Activated T-cell treated with anti-CD3 and anti-CD28 coated beads for 4 hours (primary cell): ENCODE measurements at places on chromosomes 4 and X.

DNA sequence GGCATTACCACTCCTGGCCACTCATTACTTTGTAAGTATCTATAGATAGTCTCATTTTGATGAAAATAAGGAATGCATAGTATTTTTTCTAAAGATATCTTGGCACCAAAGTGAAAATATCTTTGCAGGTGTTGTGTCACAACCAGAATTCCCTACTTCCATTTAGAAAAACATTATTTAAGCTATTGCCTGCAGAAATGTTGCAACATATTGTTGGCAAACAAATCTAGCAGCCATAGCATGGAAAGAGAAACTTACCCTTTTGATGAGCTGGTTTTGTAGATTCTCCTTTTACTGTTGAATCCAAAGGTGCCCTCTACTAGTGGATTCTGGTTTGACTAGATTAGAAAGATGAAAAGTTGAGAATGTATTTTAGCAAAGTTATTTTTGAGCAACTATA, 138.8 kb downstream of the AREG start:
- DNase-seq: no peak

DNA sequence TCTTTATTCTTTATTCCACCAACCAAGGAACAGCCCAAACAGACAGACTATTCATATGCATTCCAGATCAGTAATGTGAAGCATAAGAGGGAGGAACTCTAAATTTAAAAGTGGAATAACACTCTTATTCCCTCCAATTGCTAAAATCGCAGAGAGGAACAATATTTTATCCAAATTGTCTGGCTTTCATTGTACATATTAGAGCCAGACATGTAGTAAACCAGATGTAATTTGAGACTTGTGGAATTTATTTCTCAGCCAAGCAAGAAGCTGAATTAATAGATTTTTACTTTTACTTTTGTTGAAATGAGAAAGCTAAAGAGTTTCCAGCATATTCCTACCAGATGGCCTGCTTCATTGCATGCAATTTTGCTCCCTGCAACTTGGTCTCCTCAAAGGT, 674.6 kb upstream of the SLIT2 start:
- no peak for DNase-seq

GRCh38 chr4:184851200-184851541, 25.4 kb upstream of the ACSL1 start:
- DNase-seq: no peak

DNA sequence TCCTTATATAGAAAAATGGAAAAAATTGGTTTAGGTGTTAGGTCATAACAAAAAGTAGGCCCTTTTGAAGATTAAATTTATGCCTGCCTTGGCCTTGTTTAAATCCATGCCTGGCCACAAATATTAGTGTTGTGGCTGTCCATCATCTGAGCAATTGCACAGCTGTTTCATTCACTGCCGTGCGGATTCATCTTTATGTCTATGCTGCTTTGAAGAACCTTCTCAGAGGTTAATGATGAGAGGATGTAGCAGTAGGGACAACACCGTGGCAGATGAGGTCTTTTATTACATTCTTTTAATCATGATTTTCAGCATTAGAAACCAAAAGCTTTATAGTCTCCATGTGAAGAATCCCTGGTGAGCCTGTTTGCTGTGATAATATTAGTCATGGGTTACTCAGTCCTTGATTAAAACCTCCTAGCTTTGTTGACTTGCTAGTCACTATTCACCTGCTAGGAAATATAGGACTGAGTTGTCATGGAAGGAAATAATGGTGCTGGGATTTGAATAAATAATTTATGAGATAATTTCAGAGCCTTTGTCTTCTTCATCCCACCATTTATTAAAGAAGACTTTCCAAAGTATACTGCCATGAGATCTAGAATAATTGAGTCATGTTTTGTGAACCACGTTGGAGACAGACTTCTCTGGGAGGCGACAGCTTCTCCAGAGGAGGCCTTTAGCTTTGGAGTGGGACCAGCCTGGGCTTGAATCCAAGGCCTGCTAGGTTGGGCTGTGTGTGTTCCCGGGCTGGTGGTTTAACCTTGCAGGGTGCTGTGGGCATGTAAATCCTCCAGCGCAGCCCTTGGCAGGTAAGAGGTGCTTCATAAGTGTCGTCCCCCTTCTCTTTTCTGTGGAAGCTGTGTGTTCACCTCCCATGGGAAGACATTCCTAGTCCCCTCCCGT, 53.5 kb downstream of the PTTG2 start:
- no peak for DNase-seq

DNA sequence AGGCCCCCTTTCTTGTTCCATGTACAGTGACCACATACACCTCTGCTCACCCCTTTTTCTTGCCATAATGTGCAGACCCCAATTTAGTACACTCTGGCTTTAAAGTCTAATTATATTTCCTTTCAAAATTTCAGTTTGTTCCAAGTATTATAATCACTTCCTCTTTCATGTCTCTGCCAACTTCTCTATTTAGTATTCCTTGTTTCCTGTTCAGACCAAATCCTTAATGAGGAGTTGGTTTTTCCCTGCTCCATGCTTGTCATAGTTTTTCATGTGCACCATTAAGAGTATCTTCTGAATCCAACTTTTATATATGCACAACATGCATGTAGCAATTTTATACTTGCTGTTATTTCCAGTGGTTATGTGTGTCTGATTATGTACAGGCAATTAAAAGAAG, 32.3 kb downstream of the USP53 start:
- no peak for DNase-seq

GRCh38 chr4:37732526-37733186, 46.5 kb upstream of the RELL1 start:
- no peak for DNase-seq

DNA sequence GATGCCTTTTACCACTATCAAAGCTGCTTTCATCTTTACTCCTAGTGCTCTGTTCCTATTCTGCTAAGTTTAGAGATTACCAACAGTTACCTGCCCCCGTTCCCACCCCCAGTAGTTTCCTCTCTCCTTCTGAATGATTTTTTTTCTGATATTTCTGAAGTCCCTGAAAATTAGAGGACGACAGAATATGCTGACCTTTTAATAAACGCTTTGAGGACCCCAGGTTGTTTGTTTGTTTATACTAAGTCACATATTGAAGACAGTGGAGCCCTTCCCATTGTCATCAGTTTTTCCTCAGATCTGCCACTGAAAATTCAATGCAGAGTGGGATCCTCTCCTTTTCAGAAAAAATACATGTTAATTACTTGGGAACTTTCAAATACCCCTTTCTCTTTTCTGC, 1039.3 kb upstream of the AGA start:
- DNase-seq: no peak

GRCh38 chrX:68690936-68691501, 43.6 kb downstream of the STARD8 start:
- DNase-seq: no peak

GRCh38 chr4:168908093-168908492, 102.0 kb downstream of the CBR4 start:
- DNase-seq: no peak

DNA sequence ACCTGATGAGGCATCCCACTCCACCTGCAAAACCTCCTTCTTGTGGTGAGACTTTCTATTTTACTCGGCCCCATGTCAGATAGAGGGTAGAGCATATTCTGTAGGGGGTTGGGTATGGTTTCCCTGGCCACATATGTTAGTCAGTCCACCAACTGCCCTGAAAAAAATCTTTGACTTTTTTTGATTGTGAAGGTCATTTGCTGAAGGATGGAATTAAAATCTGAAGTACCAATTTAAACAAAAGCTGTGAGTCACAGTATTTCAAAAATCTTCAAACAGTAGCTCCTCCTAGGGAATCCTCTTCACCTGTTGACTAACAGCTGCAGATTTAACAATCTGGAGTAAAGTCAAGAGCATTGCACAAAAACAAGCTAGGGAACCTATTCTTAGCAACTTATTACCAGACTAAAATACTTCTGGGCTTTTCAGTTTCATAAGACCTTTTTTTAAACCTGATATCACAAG, 8.0 kb upstream of the CCDC110 start:
- no peak for DNase-seq

DNA sequence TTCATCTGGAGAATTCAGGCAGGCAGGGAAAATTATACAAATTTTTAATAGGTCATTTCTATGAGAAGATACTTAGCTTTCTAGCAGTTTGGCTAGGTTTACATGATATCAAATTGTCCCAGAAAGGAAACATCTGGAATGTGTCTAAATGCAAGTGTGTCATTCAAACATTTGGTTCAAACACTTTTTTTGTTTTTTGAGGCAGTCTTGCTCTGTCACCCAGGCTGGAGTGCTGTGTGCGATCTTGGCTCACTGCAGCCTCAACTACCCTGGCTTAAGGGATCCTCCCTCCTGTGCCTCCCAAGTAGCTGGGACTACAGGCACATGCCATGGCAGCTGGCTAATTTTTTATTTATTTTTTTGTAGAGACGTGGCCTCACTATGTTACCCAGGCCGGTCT, 31.6 kb downstream of the SPARCL1 start:
- no peak for DNase-seq

GRCh38 chrX:31353095-31353494, 281.3 kb upstream of the FTHL17 start:
- DNase-seq: no peak

DNA sequence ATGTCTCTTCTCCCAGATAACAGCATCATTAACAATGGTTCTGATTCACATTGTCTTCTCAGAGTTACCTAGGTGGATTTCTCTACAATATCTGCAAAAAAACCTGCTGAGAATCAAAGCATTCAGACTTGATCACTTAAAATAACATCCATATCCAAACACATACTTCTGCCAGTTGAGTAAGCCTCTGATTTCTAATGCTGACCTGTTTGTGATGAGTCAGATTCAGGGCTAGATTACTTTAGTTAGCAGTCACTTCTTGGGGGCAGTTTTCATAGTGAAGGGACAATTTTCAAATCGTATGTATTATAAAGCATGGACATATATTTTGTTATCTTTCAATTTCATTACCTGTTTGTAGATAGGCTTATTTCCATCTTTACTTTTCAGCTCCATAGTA, 35.5 kb downstream of the CCNI start:
- DNase-seq: no peak

DNA sequence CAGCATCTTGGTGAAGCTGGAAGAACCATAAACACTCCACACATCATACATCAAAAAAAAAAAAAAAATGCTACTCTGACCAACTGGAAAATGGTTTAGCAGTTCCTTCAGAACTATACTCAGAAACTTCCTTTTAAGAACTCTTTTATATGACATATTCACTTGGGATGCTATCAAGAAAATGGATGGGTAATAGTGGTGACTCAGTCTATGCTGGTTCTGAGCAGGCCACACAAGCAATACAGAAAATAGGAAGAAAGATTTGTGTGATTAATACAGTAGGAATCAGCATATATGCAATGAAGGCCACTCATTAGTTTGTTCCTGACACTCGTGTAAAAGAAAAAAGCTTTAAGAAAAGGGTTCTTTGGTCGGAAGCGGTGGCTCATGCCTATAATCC, 123.5 kb upstream of the FAT4 start:
- no peak for DNase-seq

GRCh38 chrX:125205133-125205917, 114.3 kb upstream of the TEX13C start:
- no peak for DNase-seq

GRCh38 chrX:140504371-140505324, at the start of gene SOX3:
Gene SOX3 (minus strand): TSS chrX:140505069. CDS start chrX:140505060, 9 bp downstream.
- no peak for DNase-seq

- no peak for DNase-seq
Observed at GRCh38 chr4:141669501-141669900, 33.1 kb downstream of the IL15 start.

DNA sequence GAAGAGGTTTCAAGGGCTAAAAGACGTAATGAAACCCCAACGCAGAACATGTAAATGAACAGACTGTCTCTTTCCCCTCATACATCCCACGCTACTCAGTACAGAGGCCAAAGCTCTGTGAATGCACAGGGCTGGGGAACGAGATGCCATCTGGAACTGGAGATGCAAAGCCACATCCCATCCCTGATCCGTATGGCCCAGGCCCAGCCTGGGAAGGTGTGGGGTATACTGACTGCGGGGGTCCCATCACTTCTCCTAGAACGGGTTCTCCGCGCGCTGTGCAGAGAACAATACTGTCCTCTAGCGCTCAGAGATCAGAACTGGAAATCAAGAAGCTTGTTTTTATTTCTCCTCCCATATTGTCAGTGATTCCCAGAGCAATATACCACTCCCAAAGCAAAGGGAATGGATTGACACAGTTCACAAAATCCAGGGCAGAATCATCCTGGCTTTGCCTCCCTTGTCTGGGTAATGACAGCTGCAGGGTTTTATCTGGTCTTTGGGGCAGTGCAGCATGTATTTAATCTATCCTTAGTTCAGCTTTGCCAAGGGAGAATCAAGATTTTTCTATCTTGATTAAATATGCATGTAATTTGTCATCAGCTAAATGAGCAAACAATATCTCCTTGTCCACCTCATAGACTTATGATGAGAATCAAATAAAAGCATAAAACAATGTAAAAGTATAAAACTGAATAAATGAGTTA, 47.3 kb upstream of the TLR3 start:
- no peak for DNase-seq

DNA sequence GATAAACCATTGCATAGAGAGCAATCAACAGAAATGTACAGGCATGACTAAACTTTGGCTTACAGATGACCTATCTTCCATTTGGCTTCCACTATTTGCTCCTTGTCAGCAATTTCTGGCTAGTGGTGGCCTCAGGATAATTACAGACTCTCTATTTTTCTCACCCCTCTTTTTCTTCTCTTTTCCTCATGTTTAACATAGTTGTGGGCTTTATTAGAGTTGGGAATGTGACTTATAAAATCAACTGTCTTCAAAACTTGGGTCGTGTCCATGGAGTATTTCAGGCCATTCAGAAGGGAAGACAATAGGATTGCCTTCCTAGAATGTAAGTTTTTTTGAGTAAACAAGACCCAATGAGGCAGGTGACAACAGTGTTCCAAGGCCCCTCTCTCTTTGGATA, 236.2 kb downstream of the FRAS1 start:
- DNase-seq: no peak

DNA sequence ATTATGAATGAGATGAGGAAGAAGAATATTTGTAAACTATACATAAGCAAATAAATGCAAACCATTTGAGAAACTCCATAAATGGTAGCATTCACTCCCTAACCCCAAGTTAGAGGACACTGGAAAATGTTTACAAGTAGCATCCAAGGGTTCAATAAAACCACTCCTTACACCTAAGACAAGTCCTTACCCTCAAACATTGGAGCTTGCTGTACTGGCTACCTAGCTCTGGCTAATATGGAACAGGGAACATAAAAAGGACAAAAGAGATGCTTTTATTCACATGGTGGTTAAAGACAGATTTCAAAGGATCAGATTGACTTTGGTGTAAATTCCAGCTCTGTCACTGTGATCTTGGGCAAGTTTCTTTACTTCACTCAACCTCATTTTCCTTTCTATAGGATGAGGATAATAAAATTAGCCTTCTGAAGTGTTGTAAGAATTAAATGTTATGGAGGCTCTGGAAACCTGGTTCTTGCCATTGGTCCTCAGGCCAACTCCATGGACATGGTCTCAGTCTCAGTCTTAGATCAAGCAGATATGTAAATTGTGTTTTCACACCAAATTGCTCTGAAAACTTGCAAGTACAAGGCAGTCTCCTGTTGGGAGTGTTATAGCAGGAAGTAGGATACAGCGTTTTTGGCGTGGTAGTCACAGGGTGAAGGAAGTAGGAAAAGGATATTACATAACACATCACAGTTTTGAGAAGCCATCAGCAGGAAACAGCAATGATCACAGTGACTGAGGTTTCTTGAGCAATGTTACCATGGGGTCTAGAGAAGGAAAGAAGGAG, 3.3 kb downstream of the CXCL1 start:
- DNase-seq: no peak
